ENCODE measurements at places on chromosomes 16 and 17.
A peak's percentile ranks its signal among the peaks of the same experiment; 100 is the strongest.

DNA sequence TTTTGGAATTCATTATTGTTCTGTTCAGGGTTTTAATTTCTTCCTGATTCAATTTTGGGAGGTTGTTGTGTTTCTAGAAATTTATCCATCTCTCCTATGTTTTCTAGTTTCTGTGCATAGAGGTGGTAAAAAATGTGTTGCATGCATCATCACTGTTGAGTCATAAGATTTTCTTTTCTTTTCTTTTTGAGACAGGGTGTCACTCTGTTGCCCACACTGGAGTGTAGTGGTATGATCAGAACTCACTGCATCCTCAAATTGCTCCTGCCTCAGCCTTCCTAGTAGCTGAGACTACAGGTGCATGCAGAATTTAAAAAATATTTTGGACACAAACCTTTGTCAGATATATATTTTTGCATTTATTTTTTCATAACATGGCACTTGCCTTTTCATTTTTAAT lies 184.8 kb downstream of the BCAS3 start:
- no peaks in the 10 kb centered on the region for H3K36me3 ChIP-seq
- no peak overlapping the region for H3K27ac ChIP-seq
- H3K4me1 ChIP-seq, result peaks cover 3% of the 10 kb centered on the region
- H3K4me3 ChIP-seq, result no peak overlapping the region
- H3K27me3 ChIP-seq, result no peaks in the 10 kb centered on the region

GRCh38 chr16:31229501-31229900 lies 12.6 kb upstream of the PYDC1 start:
- H3K27me3 ChIP-seq, result no peaks in the 10 kb centered on the region
- H3K4me3 ChIP-seq, result no peak overlapping the region
- DNase-seq, result no peak
- no peaks in the 10 kb centered on the region for H3K36me3 ChIP-seq
- no peaks in the 10 kb centered on the region for H3K4me1 ChIP-seq

GRCh38 chr17:54956791-54957190 lies 11.7 kb downstream of the COX11 start:
- no peak overlapping the region for H3K27ac ChIP-seq
- H3K4me1 ChIP-seq, result no peaks in the 10 kb centered on the region
- no peak overlapping the region for H3K4me3 ChIP-seq

- no peaks in the 10 kb centered on the region for H3K36me3 ChIP-seq
- H3K27me3 ChIP-seq, result no peaks in the 10 kb centered on the region
- H3K4me3 ChIP-seq, result no peak overlapping the region
- peaks cover 8% of the 10 kb centered on the region for H3K4me1 ChIP-seq
- H3K27ac ChIP-seq, result no peak overlapping the region
Measured at GRCh38 chr17:55749985-55750384, 866 bp upstream of the PCTP start.

- H3K27me3 ChIP-seq, result no peaks in the 10 kb centered on the region
- peak overlapping the region; percentile 2 for H3K27ac ChIP-seq
- no peaks in the 10 kb centered on the region for H3K4me1 ChIP-seq
- no peak for DNase-seq
- H3K36me3 ChIP-seq, result peaks cover 2% of the 10 kb centered on the region
Measured at GRCh38 chr17:75776386-75777295, 8.0 kb upstream of the UNK start.

DNA sequence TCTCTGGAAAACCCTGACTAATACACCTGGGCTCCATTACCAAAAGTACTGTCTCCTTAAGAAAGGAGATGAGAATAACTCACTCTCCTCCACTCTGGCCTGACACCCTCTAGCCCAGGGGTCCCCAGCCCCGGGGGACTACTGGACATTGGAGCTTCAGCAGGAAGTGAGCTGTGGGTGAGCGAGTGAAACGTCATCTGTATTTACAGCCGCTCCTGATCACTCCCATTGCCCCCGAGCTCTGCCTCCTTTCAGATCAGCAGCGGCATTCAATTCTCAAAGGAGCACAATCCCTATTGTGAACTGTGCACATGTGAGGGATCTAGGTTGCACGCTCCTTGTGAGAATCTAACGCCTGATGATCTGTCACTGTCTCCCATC lies 126.3 kb upstream of the TNRC6C start:
- no peak overlapping the region for H3K4me3 ChIP-seq
- no peak for DNase-seq
- no peaks in the 10 kb centered on the region for H3K27me3 ChIP-seq
